ENCODE measurements at places on chromosomes 7 and 10.

DNA sequence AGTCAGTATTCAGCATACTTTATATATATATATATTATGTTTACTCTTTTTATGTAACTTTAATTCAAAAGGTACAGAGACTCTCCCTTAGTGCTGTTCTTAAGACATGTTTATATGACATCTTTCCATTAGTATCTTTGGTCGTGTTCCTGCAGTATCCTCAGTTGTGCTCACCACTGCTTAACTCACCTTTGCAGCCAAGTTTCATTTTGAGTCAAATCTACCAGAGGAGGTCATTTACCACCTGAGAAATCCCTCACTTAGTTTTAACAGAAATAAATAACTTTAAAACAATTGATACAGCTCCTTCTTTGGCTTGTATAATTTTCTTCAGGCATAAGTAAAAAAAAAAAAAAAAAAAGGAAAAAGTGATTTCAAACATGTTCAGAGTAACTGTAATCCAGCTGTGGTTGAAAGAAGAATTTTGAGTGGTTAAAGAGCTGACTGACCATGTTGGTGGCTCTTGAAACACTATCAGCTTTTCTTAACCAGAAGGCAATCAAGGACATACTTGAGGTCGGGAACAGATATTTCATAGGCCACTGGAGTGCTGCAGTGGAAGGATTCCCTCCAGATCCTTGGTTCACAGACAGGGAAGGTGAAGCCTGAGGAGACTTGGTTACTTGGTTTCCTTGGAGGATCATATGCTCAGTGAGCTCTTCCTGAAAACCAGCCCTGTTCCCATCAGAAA lies 116.8 kb downstream of the AUTS2 start:
- DNase-seq: no peak

GRCh38 chr10:8360814-8361509 lies 306.5 kb downstream of the GATA3 start:
- no peak for DNase-seq

- no peak for DNase-seq
Measured at GRCh38 chr10:62348029-62348428, 26.1 kb upstream of the ZNF365 start.

DNA sequence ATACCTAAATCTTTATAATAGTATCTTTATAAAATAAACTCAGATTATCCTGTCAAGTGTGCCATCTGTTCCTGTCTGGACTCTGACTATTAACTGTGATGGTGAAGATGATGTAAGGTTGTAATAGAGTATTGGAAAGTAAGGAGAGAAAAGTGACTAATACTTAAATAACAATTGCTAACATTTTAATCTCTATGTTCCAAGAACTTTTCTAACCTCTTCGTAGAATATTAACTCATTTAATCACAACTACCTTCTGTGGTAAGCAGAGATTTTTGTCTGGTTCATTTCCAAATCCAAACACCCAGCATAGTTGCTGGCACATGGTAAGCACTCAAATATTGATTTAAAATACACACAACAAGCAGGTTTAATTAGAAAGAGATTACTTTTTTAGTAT lies 2.5 kb downstream of the TNPO3 start:
- DNase-seq: no peak

DNA sequence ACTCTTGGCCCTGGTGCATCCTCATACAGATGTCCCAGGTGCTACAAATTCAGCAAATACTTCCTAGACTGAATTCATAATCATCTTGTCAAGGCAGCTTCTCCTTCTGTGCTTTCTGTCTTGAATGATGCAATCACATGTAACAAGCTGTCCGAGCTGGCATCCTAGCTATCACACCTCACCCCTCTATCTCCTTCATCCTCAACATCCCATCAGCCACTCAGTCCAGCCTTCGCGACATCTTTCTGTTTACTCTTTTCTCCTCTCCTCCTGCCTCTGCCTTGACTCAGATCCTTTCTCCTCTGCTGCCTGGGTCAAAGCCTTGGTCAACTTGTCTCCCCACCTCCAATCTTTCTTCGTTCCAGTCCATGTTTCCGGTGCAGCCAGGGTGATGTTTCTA lies 240.4 kb upstream of the CELF2 start:
- no peak for DNase-seq

- no peak for DNase-seq
Measured at GRCh38 chr10:128867819-128868218, 599.2 kb upstream of the MGMT start.

DNA sequence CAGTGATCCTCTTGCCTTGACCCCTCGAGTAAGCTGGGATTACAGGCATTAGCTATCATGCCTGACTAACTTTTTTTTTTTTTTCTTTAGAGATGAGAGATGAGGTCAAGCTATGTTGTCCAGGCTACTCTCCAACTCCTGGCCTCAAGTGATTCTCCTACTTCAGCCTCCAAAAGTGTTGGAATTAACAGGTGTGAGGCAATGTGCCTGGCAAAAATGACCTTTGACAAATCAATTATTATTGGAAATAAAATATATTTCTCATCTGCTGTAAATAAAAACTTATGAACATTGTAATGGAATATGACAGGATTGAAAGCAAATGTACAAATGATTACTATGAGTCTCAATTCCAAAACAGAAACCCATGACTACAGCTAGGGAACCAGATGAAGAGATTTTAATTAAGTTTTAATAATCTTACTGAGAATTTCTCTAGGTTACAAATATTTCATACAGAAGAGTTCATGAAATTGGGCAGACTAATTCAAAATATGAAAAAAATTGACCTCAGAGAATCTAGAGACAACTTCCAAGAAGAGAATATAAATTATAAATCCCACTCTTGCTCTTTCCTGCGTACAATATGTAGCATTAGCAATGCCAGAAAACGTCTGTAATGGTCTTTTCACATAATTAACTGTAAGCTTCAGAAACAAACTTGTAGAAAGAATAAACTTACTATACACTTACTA lies 414.7 kb downstream of the DGKB start:
- DNase-seq: no peak

- no peak for DNase-seq
Measured at GRCh38 chr10:34413214-34413613, 401.9 kb downstream of the PARD3 start.

DNA sequence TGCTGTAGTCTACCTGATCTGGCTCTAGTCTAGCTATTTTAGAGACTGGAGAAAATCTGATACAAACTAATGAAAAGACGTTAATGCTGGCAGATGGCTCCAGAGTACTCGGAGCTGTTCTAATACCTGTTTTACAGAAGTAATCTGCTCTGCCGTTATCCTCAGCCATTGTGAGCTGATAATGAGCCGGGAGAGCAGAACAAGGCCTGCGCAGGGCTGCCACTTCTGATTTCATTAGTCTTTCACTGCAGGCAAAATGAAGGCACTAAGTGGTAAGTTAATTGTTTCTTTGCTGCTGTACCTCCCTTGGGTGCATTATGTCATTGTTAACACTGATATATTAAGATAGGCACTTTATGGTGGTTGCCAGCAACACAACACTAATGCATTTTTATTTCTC lies 456.4 kb upstream of the PFKP start:
- no peak for DNase-seq

DNA sequence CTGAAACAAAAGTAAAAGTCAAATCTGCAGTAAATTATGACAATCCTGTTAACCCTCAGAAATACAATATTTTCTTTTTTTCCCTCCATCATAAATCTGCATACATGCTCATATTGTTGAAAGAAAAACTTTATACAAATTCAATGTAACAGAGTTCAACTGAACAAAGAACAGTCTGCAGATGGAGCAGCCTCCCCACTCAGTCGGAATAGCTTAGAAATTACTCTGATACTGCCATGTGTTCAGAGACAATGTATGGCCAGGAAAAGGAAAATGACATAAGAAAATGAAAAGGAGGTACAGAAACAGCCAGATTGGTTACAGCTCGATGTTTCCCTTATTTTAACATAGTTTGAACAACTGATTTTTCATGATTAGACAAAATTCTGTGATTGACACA lies 651.9 kb upstream of the COBL start:
- DNase-seq: no peak

DNA sequence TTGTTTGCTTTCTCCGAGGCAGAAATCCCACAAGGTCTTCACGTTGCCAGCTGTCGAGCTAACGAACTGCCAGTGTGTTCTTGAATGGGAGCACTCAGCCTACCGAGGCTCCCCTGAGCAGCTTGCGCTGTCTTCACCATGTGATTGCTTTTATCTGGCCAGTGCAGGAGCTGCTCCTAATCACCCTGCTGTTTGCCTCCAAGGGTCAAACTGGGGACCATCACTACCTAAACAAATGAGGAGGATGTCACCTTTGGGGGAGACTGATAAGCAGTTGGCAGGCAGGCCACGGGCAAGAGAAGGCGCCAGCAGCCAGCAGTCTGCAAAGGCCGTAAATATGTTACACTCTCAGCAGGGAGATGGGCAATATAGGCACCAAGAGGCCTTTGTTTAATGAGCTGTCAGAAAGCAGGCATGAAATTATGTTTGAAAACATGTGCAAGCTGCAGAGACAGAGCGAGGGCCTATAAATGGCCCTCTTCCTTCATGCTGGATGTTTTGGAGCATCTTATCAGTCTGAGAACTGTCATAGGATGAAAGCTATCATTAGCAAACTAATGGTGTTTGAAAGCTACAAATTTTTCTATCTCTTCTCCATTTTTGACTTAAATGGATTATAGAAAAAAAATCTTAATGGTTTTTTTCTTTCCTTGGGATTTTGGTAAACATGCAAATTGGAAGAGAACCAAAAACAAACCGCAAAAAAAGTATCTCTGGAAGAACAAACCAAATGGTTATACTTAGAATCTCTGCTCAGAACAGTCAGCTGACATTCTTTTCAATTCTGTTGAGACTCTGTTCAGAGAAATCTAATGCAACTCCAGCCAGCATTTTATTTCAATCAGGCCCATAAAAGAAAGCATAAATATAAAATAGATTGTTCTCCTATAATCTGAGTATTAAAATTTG lies 267.3 kb upstream of the NPVF start:
- no peak for DNase-seq

DNA sequence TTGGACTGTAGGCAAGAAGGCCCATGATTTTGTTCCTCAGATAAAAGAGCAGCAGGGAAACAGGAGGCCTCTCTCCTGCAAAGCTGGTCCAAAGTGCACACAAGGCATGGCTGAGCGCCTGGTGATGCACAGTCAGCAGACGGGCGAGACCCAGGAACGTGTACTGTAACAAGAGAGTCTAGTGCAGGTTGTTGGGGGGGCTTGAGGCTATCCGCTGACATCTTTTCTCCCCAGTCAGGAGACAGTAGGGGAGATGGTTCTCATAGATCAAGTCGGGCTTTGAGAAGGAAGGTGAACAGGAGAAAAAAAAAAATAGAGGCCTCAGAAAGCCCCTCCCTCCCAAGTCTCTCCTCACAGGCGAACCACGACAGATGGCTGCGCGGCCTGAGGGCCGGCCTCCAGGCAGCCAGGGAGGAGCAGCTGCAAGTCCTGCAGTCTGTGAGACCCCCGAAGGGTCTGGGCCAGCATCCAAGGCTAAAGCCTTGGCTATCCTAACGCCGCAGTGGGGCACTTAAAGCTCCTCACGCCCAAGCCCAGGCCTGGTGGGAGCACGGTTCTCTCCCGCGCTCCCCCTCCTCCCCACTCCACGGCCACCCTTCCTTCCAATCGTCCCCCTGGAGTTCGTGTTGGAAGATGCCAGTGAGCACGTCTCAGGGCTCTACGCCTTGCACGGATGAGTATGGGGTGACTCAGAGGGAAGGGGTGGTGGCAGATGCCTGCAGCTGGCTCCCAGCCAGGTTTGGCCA lies 68.3 kb downstream of the PRKAG2 start:
- DNase-seq: no peak

- no peak for DNase-seq
Measured at GRCh38 chr10:13634207-13634606, 47.4 kb downstream of the PRPF18 start.

DNA sequence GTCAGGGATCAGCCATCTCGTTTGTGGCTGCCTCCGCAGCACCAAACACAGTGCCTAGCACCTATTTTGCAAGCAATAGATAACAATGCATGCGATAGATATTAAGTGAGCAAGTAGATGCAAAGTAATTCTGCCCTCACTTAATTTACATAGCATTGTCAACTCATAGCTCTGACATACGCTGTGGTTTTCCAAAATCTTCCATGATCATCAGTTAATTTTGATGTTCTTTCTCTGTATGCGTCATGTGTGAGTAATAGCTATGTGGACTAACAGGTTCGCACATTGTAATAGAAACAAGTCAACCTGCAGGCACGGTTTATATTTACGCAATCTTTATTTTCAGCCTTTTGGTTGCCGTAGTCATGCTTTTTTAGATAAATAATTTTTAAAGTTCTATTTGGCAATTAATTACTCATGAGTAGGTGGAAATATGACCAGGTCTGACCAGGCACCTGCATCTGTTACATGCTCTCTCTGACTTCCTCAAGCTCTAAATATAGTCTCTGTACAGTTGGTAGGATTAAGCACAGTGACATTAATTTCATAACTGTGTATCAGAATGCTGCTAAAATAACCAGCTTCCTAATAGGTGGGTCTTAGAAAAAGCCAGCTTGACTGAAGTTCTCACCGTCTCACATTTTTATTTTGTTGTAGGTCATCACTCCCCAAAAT lies 13.3 kb downstream of the MAP3K8 start:
- DNase-seq: no peak

All from stimulated activated CD8-positive, alpha-beta memory T cell treated with anti-CD3 and anti-CD28 coated beads, Interleukin-7, amount 100 ng/mL, for 1 hour (primary cell).